ENCODE measurements at places on chromosomes 11 and 22.

- DNase-seq = no peak
These were observed 39.0 kb downstream of the OTOG start for GRCh38 chr11:17585911-17586695.

- no peak for DNase-seq
These were observed 45.7 kb downstream of the GNB1L start for GRCh38 chr22:19808873-19809478.

DNA sequence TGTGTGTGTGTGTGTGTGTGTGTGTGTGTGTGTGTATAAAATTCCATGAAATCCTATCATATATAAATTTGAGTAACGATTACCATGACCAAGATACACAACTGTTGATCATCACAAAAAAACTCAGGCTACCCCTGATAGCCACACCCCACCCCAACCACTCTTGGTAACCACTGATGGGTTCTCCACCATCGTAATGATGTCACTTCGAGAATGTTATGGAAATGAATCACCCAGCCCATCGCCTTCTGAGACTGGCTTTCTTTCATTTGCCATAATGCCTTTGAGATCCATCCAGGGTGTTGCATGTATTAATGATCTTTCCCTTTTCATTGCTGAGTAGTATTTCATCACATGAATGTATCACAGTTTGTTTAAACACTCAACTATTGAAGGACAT is 496.0 kb downstream of the MIAT start:
- no peak for DNase-seq

DNA sequence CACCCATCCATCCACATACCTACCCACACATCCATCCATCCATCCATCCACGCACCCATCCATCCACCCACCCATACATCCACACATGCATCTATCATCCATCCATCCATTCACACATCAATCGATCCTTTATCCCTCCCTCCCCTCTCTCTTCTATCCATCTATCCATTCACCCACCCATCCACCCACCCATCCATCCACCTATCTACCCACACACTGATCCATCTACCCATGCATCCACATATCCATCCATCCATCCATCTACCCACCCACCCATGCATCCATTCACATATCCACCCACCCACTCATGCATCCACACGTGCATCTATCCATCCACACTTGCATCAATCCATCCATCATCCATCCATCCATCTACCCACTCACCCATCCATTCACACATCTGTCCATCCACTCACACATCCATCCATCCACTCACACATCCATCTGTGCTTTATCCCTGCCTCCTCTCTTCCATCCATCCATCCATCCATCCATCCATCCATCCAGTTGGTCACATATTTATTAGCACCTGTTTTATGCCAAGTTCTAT is 366.1 kb downstream of the CTTN start:
- DNase-seq = no peak

- DNase-seq = no peak
These were observed 274.7 kb downstream of the MN1 start for GRCh38 chr22:27526901-27527300.

- peak; percentile 19 for DNase-seq
These were observed 3.6 kb downstream of the CHADL start for GRCh38 chr22:41237036-41237706.

- DNase-seq = no peak
These were observed 725.3 kb upstream of the CCDC179 start for GRCh38 chr11:23585416-23586104.

DNA sequence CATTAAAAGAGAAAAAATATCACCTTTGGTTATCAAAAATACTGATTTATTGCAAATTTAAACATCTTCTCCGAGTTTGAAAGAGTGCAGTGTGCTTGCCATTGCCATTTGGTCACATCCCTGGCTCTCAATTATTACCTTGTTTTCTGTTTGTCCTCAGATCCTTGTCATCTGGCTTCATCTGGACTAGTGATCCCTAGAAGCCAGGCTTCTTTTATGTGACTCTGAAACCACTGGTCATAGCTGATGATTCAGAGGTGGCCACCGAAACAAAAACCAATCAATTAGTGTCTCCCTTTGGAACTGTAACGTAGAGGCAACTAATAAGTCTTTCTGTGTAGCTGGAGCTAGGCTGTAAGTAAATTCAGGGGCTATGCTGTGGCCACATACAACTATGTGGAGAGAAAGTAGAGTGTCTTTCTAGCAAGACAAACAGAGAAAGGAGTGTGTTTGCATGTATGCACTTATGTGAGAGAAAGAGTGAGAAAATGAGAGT is 237.9 kb downstream of the LUZP2 start:
- no peak for DNase-seq

DNA sequence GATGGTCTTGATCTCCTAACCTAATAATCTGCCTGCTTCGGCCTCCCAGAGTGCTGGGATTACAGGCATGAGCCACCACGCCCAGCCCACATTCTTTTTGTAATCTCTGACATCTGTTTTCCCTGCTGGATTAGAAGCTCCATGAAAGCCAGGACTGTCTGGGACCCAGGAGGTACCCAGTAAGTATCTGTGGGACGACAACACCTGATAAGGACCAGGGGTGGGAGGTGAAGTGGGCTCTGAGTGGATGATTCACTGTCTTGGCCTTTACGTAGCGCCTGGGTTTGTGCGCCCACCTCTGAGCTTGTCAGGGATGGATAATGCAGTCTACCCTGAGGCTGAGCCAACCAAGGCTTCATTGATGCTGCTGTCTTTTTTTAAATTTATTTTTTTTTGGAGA is 118.8 kb downstream of the ABTB2 start:
- DNase-seq = no peak

DNA sequence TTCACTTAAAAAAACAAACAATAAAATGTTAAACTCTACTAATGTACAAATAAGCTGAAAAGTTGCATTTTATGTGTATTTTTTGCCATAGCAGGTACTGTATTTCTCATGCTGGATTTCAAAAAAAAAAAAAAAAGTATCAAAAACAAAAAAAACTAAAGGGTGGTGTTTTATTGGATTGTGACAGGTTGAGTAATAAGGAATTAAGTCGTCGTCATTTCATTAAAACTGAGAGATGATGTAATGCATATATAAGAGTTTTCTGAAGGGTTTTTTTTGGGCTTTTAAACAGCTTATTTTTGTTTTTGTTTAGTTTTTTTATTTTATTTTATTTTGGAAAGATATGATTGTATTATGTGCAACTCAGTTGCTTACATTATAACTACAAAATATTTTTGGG is 10.9 kb upstream of the ADSL start:
- no peak for DNase-seq

GRCh38 chr22:29626497-29627195 is 23.2 kb downstream of the NF2 start:
- no peak for DNase-seq

- DNase-seq = no peak
These were observed 13.2 kb upstream of the ADA2 start for GRCh38 chr22:17232406-17232805.

DNA sequence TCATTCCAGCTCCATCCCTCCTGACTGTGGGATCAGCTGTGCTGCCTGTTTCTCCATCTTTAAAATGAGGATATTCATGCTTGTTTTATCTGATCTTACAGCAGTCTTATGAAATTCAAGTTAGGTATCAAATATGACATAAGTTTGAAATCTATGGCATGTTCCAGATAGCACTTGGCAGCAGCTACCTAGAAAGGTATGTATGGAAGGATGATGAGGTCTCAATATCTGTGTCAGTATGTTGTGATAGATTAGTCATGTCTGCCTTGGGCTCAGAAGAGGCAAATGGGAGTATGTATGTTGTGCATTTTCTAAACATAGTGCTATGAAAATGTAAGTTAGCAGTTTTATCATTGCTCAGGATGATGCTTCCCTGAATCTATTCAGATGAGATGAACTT is 122.1 kb downstream of the NAV2 start:
- DNase-seq = no peak

- DNase-seq = no peak
These were observed 76.8 kb upstream of the BIRC3 start for GRCh38 chr11:102240502-102240901.

DNA sequence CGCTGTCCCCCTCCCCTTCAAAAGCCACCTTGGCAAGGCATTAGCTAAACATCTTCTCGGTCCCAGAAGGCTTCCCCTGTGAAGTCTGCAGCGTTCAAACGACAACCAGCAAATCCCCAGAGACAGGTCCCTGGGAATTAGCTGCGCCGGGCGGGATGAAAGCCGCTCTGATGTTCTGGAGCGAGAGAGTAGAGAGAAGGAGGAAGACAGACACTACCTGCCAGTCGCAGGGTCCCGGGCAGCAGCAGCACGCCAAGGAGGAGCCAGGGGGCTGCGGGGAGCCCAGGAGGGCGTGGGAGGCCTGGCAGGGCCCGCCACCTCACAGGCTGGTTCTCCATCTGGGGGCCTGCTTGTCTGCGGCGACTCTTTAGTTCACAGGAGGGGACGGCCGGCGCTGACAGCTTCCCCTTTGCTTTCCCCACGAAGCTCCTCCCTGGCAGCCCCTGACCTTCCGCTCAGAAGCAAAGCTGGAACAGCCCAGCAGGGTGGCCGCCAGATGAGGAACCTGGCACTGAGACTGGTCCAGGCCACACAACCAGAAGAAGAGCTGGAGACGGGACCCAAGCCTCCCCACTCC is at the start of gene NFAM1:
Gene NFAM1, minus strand, starts transcription at position 384 of the 577 bp plus-strand sequence. Its CDS starts 46 bp downstream, at position 338.
- no peak for DNase-seq

GRCh38 chr11:48141475-48142122 is 75.0 kb upstream of the OR4B1 start:
- no peak for DNase-seq

GRCh38 chr22:31637891-31638618 is 24.0 kb downstream of the PISD start:
- DNase-seq = peak; percentile 58

GRCh38 chr22:50004918-50005317 is 7.6 kb downstream of the IL17REL start:
- DNase-seq = no peak

DNA sequence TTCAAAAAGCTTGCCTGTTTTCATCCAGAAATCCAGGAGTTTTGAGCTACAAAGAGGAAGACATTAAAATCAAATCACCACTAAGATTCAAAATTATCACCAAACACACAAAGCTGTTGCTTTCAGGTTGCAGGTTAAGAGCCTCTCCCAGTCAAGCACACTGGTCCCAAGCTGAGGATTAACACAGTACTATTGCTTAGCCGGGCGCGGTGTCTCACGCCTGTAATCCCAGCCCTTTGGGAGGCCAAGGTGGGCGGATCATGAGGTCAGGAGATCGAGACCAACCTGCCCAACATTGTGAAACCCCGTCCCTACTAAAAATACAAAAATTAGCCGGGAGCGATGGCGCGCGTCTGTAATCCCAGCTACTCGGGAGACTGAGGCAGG is 1165.1 kb downstream of the LRRC4C start:
- DNase-seq = no peak

DNA sequence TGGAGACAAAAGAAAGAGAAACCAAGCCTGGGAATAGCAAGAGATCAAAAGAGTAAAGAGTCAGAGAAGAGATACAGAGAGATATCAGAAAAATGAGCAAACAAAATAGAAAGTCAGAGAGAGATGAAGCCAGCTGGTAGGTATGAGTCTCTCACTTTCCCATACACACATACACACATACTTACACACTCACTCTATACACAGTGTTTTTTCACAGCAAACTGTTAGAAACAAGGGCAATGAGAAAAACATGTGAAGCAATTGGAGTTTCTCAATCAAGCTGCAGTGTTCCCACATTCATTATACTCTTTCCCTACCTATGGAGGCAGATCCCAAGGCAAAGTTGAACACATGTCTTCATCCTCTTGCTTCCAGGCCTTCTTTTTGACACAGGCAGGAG is 2.6 kb upstream of the NLRP10 start:
- no peak for DNase-seq

DNA sequence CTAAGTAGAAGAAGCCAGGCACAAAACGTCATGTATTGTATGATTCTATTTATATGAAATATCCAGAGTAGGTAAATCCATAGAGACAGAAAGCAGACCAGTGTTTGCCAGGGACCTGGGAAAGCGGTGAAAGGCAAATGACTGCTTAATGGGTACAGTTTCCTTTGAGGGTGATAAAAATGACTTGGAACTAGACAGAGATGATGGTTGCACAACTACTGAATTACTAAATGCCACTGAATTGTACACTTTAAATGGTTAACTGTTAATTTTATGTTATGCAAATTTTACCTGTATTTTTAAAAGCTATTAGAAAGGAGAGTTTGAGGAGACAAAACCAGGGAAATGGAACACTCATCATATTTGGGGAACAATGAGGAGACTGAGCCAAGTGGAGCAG is 61.8 kb upstream of the USP47 start:
- DNase-seq = no peak

GRCh38 chr11:66467756-66468155 is 1.1 kb downstream of the PELI3 start:
- DNase-seq = no peak

DNA sequence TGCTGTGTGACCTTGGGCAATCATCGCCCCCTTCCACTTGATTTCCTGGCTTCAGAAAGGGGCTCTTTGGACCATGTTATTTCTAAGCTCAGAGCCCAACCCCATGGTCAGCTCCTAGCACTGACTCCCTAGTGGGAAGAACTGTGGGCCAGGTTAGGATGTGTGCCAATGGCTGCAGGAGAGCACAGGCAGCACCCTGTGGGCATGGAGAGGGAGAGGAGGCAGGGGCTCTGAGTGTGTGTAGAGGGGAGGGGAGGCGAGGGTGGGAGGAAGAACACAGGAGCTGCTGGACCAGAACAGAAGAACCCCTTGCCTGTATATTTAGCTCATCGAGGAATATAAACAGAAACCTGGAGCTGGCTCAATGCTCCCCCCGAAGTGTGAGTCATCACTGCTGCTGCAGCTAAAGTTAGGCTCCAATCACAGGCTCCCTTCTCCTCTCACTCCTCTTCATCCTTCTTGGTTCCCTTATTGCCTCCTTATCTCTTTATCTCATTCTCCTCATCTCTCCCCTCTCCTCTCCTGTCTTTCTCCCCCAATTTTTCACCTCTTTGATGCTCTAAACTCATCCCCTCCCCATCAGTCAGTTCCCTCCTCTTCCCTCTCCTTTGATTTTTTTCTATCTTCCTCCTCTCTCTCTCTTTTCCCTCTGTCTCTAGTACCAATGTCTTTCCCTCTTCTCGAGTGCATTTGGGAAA is 14.5 kb upstream of the RPS19BP1 start:
- no peak for DNase-seq

GRCh38 chr11:88680806-88681205 is 343.3 kb upstream of the CTSC start:
- DNase-seq = no peak

- DNase-seq = no peak
These were observed 70.2 kb upstream of the GDPD4 start for GRCh38 chr11:77371646-77372045.

DNA sequence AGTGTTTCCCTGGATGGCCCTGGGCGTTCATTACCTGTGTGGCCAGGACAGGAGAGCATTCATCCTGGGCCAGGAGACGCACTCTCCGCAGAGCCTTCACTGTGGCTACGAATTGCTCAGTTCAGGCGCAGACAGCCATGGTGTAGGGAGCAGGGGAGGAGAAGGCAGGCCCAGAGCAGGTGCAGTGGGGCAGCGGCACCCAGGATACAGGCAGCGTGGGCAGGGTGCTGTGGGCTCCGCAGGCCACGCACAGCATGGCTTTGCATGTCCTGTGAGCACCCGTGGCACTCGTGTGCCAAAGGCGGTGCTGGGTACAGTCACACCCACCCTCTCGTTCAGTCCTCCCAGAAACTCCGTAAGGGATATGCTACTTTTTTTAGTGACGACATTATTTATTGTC is 124.2 kb upstream of the B3GAT1 start:
- DNase-seq = no peak
